ENCODE measurements at places on chromosomes 5 and 9. TPM values are rescaled to one million over a fixed set of nuclear protein-coding genes. Genes with fewer than 3 reads are reported as not detected.

TMEM252 gene
- not detected for total RNA-seq

GRCh38 chr5:74295141-74295540 is 345.4 kb downstream of the ENC1 start:
- DNase-seq = no peak

GRCh38 chr9:35757226-35757891 is 3.3 kb upstream of the MSMP start:
- peak; percentile 67 for DNase-seq

- no peak for DNase-seq
Measured at GRCh38 chr5:178068293-178068692, 45.0 kb upstream of the N4BP3 start.

All from dorsolateral prefrontal cortex (tissue), 122 donors.